ENCODE measurements at places on chromosomes 7 and 10. TPM values are rescaled to one million over a fixed set of nuclear protein-coding genes. Genes with fewer than 3 reads are reported as not detected.

GRCh38 chr7:111841596-111842205, 279.4 kb upstream of the IMMP2L start:
- DNase-seq: no peak

GRCh38 chr10:10796774-10797415, 220.8 kb upstream of the CELF2 start:
- DNase-seq: no peak

- peak; percentile 64 for DNase-seq
Observed at GRCh38 chr10:117830787-117831212, 215.9 kb downstream of the RAB11FIP2 start.

- no peak for DNase-seq
Observed at GRCh38 chr10:118851062-118852035, 96.6 kb upstream of the CACUL1 start.

Gene PYROXD2
- 5.3 TPM for total RNA-seq

All from H9 (cell line).